ENCODE measurements at places on chromosomes 6 and 20. TPM values are rescaled to one million over a fixed set of nuclear protein-coding genes. Genes with fewer than 3 reads are reported as not detected.

Gene DCDC2
- total RNA-seq: 4.3 TPM

Gene SPATA2
- total RNA-seq: 1.4 TPM

Gene RIMS1
- 21.0 TPM for total RNA-seq

Gene TMEM217
- 3.4 TPM for total RNA-seq

Gene BTNL2
- total RNA-seq: not detected

Data from urinary bladder (tissue), 4 donors.